ENCODE measurements at places on chromosomes 7 and 10.

GRCh38 chr10:12711350-12711708 lies 290.2 kb downstream of the CCDC3 start:
- no peak for DNase-seq

DNA sequence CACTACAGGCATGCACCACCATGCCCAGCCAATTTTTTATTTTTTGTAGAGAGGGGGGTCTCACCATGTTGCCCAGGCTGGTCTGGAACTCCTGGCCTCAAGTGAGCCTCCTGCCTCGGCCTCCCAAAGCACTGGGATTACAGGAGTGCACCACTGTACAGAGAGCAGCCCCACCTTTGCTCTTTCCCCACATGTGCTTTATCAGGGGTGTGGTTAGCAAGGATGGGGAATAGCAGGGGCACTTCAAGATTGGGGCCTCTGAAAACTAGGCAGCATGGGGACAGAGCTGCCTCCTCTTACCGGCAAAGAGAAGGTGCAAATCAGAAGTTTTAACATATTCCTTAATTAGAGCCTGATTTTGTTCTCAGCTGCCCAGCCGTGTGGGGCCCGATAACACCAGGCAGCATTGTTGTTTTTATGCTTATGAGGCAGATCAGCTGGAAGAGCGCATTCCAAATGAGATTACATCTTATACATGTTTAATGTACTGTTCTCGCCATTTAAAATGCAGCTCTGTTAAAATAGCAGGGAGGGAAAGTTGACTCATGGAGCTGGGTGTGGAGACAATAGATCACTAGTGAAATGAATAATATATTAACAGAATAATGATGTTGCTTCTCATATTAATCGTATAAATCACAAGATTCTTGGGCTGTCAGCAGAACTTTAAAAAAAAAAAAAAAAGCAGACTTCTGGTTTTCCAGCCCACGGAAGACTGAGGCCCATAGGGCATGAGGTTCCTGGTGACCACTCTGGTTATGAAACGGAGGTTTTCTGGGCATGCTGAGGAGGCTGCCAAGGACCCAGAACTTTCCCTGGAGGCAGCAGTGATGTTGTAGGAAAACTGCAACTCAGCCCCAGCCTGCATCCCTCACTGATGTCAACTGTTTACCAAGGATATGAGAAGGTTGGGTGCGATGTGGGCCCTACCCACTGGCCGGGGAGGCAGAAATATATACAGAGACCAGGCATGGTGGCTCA lies 62.5 kb downstream of the TMEM130 start:
- DNase-seq, result peak; percentile 26

DNA sequence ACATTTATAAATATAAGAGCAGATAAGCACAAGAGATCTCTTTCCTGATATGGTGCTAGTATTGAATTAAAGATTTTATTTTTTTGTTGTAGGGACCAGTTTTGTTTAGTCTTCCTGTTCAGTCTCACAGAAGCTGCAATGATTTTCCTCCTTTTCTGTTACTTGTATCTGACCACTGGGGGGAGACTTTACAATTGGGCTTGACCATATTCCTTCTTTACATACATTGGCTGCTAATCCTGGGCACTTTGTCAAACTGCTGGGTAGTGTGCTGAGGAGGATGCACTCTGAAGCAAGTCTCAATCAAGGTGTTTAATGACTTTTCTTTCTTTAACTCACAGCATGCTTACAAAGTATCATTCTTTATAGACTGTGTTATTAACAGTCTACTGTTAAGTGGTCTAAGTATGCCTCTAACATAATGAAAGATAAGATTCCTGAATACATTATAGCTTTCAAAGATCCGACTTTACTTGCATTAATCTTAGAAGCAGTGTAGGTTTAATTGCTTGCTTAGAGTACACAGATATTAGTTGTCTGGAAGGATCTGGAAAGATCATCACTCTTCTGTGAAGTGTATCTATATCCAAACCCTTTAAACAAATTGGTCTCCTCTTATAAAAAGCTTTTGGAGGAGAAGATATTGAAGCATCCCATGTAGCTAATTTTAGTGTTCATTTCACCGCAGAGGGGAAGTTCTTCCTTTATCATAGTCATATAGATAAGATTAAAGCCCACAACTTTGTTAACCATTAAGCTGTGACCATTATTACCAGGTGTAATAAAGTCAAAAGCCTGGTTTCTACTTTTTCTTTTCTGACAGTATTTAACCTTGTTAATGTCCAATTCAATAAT lies 3.1 kb downstream of the PALS2 start:
- DNase-seq, result peak; percentile 85

DNA sequence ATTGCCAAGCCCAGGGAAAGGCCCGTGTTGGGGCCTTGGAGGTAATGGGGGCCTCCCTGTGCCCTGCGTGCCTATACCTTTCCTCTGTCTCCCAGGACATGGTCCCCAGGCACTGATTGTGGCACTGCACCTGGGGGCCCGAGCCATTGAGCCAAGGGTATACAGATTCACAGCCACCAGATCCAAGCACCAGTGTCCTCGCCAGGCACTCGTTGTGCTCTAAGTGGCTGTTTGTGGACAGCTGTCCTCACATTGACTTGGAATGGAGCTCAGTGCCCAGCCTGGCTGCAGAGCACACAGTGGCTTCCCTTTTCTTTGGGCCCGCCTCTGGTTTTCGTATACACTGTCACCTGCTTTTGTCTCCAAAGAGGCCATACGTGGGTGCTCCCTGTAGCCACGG lies 72.0 kb upstream of the BTBD16 start:
- DNase-seq, result no peak

DNA sequence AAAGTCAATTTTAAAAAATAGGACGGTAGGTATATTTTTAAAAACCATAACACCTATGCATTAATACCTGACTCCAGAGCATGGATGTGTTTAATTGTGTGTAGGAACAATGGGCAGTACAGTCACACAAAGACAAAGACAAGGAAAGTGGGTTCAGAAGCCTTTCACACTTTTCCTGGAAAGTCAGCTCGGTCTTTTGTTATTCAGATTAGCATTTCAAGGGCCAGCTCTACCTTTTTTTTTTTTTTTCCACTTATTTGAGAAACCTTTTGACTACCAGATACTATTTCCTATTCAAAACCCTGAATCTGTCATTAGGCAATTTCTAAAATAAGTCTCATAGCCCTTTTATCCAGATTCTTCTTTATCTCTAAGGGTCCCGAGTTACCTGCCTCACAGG lies 401.9 kb downstream of the PARD3 start:
- no peak for DNase-seq

DNA sequence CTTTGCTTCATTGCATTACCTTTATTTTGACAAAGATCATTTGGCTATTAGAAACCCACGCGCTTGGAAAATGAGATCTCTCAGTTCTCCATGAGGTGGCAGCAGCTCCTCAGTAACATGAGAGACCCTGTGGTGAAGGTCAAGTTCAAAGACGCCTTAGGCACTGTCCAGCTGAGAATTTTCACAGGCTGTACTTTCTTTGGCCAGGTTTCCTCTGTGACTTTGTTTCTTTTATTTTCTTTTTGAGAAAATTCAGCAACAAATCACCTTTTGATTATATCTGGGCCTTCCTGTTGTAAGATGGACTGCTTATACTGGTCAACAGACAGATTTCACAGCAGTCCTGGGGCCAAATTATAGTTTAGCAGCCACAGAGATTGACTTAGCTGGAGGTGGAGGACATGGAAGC lies 54.5 kb downstream of the RAB18 start:
- peak; percentile 50 for DNase-seq

DNA sequence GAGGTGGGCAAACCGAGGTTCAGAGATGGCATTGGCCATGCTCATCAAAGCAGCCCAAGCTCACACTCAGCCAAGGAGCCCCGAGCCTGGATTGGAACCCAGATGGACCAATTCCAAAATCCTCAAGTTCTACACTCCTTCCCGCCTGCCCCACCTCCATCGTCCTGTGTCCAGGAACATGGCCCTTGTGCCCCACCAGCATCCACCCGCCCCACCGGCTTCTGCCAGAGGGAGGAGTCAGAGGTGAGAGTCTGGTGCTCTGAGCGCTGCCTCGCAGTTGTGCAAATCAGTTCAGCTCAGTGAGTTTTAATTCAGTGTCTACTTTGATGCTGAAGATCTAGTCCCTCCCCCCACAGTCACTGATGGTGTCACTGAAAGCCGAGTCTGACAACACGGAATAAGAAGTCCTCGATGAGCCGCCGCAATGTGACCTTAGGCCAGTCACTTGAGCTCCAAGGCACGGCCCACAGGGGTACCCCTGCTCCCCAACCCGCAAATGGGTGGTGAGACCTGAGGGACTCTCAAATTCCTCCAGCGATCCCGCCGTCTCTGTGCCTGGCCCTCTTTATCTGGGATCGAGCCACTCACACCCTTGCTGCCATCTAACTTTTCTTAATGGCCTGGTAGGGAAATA lies 26.3 kb downstream of the PRKAG2 start:
- no peak for DNase-seq

GRCh38 chr10:104816501-104816900 lies 175.4 kb downstream of the SORCS3 start:
- DNase-seq, result no peak

GRCh38 chr7:3069771-3070449 lies 26.2 kb upstream of the CARD11 start:
- DNase-seq, result no peak

GRCh38 chr7:107179326-107180164 lies 10.7 kb downstream of the HBP1 start:
- DNase-seq, result peak; percentile 13

DNA sequence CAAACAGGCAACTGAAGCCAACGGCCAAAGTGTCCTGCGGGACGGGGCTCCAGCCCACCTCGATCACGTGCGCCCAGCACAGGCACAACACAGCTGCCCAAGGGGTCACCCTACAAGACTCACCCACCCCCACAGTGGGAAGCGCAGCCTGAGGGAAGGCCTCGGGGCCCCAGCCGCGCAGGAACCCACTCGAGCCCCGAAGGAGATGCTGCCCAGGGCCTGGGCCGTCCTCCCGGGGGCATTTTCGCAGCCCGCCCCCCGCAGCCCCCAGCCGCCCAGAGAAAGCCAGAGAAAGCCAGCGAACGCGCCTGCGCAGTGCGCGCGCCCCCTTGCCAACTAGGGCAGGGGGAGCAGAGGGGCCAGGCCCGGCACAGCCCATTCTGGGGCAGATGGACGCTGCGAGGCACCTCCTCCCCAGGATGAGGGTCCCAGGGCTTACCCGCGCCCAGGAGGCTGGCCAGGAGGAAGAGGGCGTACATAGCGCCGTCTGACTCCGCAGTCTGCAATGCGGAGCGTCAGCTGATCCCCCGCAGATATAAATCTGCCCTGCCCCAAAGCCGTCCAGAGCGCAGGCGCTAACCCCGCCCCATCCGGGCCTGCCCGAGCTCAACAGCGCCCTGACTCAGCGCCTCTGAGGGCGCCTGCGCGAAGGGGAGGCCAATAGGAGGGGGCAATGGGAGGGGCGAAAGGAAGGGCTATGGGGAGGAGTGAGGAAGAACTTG lies at the start of gene PSAP:
Gene PSAP, minus strand, starts transcription at position 509 of the 722 bp plus-strand sequence. Its CDS starts 30 bp downstream, at position 479.
- peak; percentile 97 for DNase-seq

DNA sequence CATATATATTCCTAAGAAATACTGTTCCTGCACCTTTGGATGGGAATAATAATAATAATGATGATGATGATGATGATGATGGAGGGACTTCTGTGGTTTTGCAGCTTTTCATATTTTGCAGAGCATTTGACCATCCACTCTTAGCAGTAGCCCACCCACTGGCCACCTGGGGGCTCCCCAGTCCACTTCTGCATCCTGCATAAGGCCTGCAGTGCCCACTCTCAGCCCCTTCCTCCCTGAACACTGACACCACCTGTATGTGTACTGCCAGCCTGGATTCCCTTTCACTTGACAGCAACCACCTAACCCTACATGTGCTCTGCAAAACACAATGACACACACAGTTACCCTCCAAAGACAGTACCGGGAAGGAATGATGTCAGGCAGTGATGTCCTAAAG lies 131.4 kb downstream of the ADAM12 start:
- no peak for DNase-seq

- DNase-seq, result no peak
These were observed 350.2 kb downstream of the TYW1 start for GRCh38 chr7:67346876-67347275.

DNA sequence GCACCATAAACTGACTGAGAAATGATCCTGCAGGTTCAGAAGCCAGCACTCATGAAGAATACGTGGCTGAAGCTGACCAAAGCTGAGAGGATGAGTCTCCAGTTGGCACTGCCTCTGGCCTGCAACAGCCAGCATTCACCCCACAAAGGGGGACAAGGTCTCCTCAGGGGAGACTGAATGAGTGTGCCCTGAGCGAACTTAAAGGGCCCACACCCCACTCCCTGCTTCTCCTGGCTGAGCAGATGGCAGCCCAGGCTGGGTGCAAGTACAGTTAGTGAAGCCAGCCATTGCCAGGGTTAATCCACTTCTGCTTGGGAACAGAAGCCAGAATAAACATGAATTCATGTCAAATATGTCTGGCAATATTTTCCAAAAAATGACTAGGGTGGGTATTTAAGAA lies 98.1 kb downstream of the PPP1R17 start:
- no peak for DNase-seq

GRCh38 chr10:104326991-104327610 lies 11.2 kb downstream of the ITPRIP start:
- no peak for DNase-seq

DNA sequence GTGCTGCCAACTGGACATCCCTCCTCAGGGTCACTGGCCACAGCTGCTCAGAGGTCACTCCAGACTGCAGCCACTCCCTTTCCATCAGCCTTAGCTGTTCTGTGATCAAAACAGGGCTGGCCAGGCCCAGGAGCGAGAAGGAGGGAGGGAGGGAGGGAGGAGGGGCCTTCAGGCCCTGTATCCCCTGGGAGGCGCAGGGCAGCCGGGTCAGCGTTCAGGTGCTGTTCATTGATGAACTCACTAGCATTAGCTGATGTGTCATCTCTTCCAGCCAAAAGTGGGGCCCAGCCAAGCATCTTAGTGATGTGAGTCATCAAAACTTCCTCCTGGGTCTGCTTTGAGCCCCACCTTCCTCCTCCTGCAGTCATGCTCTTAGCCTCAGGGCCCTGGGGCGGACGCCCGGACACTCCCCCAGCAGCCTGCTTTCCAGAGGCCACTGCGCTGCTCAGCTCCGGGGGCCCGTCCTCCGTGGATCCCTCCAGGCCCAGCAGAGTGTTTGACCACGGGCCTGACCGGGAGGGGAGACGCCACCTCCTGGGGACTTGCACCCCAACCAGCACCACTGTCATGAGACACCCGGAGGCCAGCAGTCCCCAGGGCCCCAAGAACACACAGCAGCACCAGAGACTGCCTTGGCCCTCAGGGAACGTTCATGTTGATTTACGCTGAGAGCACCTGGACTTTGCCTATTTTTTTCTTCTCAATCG lies 149.2 kb downstream of the PRKAG2 start:
- peak; percentile 96 for DNase-seq

DNA sequence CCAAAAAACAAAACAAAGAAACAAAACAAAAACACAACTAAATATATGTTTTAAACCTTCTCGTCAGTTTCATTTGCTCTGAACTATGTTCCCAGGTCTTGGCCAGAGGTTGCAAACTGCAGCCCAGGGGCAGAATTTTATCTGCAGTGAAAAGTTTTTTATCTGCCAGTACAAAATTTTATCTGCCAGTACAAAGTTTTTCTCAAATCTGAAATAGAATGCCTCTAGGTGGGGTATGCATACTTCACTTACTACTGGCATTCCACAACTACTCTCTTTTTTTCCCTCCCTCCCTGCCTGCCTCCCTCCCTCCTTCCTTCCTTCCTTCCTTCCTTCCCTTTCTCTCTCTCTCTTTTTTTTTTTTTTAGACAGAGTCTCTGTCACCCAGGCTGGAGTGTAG lies 9.4 kb upstream of the CLDN3 start:
- DNase-seq, result peak; percentile 26

Data from fibroblast of the aortic adventitia (primary cell).